ENCODE measurements at places on chromosomes 12 and 14.

DNA sequence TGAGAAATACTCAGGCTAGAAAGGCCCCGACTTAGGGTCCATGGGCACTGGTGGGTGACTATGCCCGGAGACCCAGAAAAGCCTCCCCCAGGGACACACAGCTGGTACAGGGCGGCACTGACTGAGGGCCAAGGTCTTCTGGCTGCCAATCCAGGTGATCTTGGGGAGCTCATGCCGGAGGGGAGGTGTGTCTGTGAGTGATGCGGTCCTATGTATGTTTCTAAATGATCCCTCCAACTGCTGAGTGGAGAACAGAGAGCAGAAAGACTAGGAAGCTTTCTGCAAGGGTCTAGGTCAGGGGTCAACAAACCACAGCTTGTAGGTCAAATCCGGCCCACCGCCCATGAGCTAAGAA is 391 bp downstream of the SERPINA4 start:
- no peak for DNase-seq

DNA sequence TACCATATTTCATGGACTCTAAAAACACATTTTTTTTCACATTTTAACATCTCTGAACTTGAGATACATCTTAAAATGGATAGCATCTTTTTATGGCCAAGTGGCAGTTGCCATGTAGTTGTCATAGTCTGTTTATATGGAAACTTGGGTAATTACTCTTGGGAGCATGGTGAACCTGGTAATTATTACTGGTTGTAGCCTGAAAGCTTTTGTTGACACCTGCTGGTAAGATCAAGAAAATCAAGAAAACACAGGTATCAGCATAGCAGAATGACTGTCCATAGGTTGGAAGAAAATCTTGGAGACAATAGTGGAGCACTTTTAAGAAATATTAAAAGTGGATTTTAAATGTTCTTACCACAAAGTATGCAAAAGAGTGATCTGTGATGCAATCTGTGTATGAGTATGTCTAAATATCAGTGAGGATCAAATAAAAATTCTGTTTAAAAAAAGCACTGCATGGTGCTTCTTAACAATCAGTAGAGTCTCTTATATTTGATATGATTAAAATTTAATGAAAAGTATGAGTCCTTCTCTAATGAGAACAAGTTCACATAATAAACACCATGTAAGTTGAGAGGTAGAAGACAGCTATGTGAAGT is 44.2 kb downstream of the TTC8 start:
- DNase-seq, result no peak

DNA sequence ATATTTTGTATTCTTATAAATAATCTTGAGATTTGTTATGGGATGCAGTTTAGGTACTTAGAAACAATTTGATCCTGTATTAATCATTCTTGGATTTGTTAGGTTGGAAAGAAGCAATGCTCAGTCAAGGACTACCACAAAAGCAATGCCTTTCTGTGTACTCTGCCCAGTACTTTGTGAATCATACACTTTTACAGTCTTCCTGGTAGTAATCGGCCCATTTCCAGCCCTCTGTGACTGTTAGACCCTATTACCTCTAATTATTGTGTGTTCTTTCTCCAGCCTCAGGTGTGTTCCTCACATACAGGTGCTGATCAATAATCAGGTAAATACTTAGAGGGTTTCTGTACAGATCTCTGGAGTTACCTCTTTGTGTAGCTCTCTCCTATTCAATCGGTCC is 609.0 kb downstream of the KCNH5 start:
- DNase-seq, result no peak

- no peak for DNase-seq
These were observed 31.4 kb downstream of the DCP1B start for GRCh38 chr12:1972856-1973317.

DNA sequence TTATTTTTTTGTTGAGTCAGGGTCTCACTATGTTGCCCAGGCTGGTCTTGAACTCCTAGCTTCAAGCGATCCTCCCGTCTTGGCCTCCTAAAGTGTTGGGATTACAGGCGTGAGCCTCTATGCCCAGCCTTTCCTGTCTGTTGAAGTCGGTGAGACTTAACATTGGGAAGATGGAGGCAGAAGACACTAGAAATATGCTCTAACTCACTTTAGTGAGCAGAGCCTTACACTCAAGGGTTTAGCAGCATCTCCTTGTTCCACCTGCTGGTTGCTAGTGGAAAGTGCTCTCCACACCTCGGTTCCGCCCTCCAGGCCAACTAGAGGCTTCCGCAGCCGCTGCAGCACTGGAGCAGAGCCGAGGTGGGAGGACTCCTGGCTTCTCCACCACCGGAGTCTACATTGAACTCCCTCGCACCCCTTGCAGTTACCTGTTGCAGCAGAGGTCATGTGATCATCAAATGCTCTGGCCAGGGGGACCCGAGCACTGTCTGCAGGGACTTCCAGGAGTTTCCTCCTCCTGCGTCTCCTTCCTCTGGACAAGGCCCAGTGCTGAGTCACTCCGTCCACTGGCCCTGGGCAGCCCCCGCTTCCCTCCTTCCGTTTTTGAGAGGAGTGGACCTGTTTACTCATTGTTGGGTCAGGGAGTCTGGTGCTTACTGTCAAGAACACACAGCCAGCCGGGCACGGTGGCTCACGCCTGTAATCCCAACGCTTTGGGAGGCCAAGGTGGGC is 9.4 kb upstream of the HVCN1 start:
- DNase-seq, result peak; percentile 32

DNA sequence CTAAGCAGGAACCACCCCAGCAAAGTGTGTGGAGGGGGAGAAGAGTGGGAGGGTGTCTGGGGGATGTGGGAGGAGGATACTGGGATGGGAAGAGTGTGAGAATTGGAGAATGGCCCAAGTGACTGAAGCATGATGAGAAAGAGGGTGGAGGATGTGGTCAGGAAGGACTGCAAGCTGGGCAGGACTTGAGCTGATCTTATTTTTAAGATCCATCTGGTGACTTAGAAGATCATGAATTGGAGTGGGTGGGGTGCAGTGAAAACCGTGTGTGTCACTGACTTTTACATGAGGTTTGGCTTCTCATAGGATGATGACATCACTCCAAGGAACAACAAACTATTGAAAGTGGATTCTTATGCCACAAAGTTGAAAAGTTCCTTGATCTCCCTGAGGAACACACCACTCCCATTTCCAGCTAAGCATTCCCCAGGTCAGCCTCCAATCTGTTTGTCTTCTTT is 287.5 kb downstream of the GALC start:
- peak; percentile 1 for DNase-seq

- no peak for DNase-seq
These were observed 3.8 kb downstream of the PARP11 start for GRCh38 chr12:3869433-3869832.

GRCh38 chr12:38638401-38638800 is 267.0 kb downstream of the CPNE8 start:
- DNase-seq, result no peak

DNA sequence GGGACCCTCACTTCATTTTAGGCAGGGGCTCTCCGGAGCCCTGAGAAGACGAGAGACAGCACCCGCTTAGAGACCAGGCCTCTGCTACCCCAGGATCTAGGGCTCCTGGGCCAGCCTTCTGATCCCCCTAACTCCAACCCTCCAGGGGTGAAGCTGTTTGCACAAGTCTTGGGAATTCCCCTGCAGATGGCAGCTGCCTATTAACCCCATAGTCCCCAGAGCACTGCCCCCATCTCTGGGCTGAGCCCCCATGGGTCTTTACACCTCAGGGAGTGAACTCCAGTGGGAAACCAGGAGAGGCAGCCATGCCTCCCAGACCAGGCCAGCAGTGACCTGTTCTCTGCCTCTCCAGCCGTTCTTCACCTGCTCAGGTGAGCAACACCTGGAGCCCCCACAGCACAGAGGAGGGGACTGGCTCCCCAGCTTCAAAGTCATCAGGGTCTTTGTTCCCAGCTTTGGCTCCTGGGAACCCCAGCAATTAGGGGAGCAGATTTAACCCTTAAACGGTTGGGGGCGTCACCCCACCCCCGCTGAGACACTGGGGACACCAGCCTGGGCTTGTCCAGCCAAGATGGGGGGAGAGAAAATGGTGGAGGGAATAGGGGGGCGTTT is 2.3 kb downstream of the WNT10B start:
- no peak for DNase-seq

DNA sequence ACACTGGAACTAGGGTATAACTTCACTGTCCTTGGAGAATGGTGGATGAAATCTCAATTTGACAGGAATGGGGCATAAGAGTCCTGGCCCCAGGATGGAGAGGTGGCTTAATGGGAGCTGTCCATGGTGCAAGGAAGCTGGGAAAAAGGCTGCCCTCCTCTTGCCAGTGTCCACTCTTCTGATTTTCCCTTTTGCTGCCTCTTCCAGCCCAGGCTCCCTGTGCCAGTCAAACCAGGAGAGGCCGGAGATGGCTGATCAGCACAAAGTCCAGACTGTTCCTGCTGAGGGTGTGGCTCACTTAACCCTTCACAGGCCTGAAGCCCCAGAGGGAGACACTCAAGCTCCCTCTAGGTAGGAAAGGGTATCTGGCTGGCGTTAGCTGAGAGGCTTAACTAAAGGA is at the start of gene MYO1A:
Gene MYO1A (minus strand): TSS at position 240 of the 400 bp plus-strand sequence. CDS start 1,806 bp downstream, outside the sequence.
- no peak for DNase-seq

DNA sequence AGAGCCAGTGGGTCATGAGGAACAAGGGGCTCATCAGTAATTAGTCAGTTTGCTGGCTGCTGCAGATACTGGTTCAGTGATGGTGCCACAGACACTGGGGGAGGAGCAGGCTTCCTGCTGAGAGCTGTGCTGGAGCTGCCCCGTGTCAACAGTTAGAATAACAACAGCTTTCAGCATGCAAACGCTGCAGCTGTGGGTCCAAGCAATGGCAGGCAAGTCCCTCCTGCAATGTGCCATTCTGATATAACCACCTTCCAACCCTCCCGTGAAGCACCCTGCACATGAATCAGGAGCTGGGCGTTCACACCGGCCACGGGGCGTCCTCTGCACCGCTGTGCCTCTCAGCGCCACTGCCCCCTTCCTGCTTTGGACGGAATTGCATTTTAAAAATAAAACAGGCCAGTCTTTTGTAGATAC is 258.4 kb upstream of the SFSWAP start:
- no peak for DNase-seq

DNA sequence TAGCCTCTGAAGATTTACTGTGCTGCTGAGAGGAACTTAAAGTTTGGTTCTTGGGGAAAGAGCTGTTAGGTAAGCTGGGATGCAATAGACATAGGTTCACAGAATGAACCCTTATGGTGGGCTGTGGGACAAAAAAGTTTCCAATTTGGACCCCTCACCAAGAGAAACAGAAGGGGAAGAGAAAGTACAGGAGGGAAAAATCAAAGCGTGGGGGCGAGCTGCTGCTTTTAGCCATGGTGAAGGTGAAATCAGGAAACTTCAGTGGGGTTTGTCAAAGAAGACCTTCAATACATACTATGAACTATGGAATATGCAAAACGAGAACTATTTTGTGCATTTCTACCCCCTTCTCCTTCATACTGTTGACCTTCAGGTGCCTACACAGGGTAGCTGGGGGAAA is 10.6 kb upstream of the NINJ2 start:
- no peak for DNase-seq

DNA sequence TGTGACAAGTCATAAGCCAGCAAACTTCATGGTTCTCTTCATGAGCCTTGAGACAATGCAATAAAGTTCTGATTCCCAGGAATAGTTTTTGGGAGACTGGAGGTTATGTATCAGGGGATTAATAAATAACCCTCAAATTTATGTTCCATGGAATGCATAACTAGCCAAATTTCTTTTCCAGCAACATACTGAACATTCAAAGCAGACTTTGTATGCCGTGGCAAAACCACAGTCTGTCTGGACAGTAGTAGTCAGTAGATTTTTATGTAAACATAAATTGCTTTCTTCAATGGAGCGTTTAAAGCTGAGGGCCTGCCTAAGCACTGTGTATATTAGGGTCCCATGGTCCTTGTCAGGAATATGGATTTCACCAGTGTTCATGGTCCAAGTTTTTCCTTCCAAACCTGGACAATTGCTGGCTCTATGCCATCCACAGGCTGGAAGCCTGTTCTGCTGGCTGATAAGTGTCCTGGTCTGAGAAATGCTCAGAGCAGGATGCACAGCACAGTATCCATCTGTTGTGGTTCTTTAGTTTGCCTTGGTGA is 144.9 kb downstream of the SRGAP1 start:
- no peak for DNase-seq

GRCh38 chr14:85519661-85520305 is 10.2 kb upstream of the FLRT2 start:
- no peak for DNase-seq

DNA sequence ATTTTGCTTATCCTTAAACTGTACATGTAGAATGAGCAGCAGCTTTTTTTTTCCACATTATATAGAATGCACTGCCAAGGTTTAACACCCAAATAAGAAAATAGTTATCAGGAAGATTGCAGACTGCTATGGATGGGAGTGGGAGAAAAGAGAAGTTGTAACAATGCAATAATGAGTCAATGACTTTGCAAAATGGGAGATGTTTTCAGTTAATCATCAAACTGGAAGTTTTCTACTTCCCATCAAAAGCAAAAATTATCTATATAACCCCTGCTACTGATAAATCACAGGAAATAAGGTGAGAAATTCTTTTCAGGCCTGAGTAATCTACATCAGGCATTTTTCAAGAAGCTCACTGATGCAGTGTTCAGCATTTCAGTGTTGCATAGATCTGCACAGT is 309.1 kb downstream of the GXYLT1 start:
- no peak for DNase-seq

DNA sequence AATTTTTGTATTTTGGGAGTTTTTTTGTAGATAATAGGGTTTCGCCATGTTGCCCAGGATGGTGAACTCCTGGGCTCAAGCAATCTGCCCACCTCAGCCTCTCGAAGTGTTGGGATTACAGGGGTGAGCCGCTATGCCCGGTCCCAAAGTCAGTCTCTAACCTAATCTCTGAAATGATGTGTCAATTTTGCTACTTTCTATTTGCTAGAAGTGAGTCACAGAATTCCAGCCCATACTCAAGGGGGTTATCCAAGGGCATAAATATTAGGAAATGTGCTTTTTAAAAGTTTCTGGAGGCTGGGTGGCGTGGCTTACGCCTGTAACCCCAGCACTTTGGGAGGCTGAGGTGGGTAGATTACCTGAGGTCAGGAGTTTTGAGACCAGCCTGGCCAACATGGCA is 40.5 kb downstream of the RESF1 start:
- DNase-seq, result no peak

DNA sequence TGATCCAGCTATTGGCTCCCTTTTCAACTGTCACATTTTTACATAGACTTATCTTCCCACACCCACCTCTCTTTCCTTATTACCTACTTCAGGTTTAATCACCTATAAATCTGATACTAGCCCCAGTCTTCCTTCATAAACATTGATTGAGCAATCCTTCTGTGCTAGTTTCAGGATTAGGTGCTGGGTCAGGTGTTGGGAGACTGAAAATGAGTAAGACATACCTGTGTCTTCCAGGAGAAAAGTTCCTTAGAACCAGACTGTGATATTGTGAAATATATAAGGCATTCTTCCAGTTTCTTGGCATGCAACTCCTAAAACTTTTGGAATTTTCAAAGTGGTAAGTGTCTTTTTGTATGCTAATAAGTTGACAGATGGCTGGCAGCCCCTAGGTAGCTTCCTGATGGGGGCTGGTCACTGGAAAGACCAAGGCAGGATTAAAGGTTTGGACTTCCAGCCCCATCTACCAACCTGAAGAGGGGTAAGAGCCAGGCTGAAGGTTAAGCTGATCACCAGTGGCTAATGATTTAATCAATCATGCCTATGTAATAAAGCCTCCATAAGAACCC is 4.6 kb downstream of the ANO6 start:
- DNase-seq, result no peak

Data from GM04504 (cell line).